ENCODE measurements at places on chromosomes 5 and 9.

DNA sequence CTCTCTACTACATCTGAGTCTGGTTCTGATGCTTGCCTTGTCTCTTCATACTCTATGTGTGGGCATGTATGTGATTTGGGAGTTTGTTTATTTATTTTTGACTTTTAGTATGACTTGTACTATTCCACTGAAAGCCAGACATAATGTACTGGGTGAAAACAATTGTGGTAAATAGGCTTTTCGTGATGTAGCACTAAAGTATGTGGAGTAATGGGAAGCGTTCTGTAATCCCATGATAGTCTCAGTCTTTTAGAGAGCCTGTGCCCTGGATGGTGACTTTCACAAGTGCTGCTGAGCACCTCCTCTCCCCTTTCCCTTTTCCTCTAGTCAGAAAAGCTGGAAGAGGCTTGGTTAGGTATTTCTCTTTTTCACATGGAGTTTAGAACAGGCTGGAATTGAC is 85.8 kb upstream of the S1PR3 start:
- DNase-seq, result no peak

DNA sequence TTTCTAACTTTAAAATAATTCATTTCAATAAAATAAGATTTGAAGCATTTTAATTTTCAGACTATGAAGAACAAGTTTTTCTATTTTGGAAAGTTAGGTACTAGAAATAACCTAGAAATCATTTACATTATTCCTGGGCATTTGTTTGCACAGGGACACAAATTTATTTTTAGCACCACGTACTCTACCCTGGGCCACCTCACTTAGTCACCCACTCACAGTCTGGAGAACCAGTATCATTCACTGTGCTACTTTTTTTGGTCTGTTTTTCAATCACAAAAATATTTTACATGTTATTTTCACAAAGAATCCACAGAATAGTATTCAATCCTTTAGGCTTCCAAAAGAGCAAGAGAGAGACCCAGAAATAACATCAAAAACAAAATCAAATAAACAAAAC is 128.6 kb upstream of the ACOT12 start:
- DNase-seq, result no peak

DNA sequence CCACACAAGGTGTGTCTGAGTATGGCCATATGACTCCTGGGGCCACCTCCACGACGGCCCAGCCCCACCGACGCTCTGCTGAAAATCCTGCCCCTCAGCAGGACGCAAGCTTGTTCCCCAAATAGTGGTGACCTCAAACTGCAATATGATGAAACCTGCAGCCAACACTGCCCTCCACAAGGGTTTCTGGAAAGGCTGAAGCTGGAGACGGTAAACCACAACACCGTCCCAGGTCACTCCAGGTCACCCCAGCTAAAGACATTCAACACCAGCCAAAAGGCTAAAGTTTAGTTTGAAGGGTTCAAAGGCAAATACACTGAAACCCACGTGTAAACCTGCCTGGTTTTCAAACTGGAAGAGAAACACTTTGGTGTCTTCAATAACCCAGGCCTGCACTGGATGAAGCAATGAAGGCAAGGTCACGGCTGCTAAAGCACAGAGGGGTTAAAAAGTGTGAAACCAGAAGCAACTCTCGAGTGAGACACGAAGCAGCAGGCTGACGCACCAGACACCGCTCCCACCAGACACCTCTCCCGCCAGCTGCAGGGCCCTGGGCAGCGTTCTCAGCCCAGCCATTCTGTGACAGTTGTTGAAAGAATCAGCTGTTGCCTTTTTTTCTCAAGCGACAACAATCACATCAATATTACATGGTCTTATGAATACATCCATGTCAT is 1.8 kb upstream of the LHX3 start:
- no peak for DNase-seq

- DNase-seq, result no peak
These were observed 25.9 kb upstream of the MEGF9 start for GRCh38 chr9:120740132-120740531.

- no peak for DNase-seq
These were observed 266.0 kb downstream of the EFNA5 start for GRCh38 chr5:107404595-107405374.

DNA sequence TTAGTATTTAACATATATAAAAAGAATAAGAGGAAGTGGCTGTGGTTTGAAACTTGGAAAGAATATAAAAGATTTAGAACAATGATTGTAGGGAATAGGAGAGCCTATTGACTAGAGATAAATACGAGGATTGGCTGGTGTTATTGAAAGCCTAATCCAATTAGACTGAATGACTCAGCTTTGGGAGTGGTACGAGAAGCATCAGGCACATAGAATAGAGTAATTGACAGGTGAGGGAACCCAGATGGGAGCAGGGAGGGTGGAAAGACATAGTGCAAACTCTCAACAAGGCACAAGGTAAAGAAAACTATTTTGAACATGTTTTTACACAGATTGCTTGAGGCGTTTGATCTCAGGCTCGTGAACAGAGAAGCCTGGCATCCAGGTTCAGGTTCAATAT is 338.9 kb upstream of the KLF9 start:
- no peak for DNase-seq

DNA sequence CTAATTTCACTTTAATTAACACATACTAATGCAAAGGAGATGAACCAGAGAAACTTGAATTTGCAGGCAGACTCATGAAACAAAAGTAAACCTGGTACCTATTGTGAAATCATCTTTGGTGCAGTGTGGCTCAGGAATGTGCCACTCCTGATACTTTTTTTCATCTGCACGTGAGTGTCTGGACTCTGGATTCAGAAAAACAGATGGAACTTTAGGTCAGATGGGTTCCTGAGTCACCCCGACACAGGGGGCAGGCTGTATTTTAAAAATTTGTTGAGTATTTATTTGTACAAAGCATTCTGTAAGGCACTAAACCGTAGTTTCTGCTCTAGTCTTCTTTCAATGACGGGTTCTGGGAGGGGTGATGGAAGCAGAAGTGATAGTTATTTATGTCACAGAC is 52.2 kb upstream of the TUT7 start:
- DNase-seq, result no peak

GRCh38 chr5:142474431-142475094 is 149.7 kb upstream of the SPRY4 start:
- no peak for DNase-seq

DNA sequence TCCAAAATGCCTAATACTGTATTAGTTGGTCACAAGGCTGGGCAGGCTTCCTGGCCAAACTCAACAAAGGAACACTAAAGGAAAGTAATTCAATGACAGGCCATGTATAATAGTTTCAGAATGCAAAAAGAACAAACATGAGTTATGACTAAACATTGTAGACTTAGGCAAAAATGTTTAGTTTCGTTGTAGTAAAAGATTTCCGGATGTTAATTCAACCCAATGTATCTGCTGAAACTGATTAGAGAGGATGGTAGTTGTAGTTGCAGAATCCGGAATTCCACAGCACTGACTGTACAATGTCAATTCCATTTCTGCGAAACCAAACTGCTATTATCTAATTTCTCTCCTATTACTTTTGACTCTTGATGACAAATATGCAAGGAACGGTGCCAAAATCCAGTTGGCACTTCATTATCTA is 117.9 kb upstream of the FST start:
- no peak for DNase-seq

DNA sequence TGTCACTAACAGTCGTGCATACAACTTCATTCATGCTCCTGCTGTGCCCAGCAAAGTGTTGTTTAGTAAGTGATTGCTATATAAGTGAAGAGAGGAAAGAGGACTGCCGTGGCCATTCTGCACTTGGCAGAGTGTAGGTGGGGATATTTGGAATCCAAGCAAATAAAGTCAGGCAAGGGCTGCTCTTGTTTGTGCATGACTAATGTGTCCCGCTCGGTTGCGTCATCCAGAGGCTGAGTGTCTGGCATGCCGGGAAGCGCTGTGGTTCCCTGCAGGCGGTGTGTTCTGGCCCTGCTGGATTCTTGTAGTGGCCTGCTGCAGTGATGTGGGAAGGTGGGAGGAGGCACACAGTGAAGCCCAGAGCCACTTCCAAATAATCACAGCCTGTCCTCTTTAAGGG is 136.9 kb upstream of the ANKH start:
- DNase-seq, result no peak

DNA sequence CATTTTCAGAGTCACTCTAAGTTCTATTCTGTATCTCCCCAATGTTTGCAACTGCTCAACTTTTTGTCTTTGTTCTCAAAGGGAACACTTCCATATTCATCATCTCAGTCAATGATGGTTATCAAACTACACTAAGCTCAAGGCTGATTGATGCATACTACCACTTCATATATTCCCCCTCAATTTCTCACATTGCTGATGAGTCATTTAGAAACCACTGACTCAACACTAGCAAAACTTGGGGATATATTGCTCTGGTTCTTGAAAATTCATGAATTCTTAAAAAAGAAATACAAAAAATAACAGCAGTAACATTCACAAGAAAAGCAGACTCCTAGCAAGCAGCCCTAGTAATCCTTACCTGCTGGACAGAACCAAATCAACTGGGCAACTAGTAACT is 52.2 kb downstream of the ABHD17B start:
- no peak for DNase-seq

DNA sequence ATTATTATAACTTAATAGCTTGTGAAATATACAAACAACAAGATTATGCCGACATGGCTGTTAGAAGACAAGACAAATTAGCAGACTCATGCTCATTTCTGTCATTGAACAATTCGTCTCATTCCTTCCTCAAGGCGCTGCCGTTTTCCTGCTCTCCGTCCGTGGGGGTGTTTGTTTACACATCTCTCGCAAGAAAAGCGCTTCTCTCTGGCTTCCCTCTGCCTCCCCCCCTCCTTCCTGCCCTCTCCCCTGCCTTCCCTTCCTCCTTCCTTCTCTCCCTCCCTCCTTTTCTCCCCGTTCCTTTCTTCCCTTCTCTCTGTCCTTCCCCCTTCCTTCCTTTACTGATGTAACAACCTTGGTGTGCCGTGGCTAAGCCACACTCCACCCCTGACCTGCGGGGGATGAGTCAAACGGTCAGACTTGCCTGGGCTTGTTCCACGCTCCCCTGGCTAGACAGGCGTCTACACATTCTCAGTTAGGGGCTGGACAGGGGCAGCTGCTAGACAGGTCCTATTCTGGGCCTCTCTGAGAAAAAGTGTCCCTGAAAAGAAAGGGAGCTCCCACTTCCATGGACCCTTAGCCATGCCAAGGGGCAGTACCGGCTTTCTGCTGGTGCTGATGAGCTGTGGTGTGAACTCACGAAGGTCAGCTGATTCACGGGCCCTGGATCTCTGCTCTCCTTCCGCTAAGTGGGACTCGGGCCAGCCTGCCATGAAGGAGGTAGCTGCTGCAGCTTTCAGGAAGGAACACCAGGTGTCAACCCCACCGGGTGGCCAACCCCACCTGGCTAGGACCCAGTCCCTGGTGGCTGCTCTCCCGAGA is 32.0 kb upstream of the SPTLC1 start:
- no peak for DNase-seq

DNA sequence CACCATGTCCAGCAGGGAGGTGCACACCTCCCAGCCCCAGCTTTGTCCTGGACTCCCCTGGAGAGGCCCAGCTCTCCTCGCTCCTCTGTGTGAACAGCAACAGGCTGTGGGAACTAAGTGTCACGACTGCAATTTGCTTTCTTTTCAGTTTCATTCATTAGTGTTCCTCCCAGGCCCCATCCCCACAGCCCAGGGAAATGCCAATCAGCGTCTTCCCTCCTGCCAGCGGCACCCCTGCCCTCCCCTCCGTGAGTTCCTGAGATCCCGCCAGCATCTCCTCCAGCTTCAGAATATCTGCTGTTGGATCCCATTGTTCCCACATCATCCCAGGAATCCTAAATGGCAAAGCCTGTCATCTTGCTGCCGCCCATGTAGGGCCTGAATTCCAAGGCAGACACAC is 13.1 kb upstream of the RPL26L1 start:
- no peak for DNase-seq

GRCh38 chr5:176381423-176381822 is 7.0 kb downstream of the NOP16 start:
- no peak for DNase-seq

DNA sequence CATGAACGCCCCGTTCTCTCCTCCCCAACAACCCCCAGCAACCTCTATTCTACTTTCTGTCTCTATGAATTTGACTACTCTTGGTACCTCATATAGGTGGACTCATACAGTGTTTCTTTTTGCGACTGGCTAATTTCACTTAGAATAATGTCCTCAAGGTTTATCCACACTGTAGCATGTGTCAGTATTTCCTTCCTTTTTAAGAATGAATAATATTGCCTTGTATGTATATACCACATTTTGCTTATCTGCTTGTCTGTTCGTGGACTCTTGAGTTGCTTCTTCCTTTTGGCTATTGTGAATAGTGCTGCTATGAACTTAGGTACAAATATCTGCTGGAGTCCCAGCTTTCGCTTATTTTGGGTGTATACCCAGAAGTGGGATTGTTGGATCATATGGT is 42.7 kb downstream of the IQGAP2 start:
- DNase-seq, result no peak

- DNase-seq, result no peak
These were observed 1.4 kb downstream of the ZFR start for GRCh38 chr5:32443145-32443540.

GRCh38 chr5:143116814-143117213 is 286.7 kb downstream of the NR3C1 start:
- DNase-seq, result no peak

DNA sequence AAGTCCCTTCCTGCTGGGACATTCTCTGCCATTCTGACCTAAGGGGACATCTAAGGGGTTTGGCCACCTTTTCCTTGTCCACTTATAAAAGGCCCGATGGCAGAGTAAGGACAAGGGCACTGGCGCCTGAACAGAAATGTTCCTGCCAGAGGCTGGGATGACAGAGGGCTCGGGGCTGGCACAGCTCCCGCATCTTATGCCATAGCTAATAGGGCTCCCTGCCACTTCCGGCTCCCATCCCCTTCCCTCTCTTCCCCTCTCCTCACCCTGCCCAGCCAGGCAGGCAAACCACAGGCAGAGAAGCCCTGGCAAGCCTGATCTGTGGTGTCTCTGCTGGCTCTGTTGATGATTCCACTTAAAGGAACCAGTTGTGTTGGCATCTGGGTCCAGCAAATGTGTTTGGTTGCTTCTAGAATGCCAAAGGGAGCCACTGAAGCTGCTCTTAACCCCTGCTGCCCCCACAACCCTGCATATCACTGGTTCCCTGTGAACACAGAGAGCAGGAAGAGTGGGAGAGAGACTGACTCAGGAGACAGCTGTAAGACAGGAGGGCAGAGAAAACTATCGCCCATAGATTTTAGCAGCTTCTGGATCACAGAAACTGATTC is 18.4 kb upstream of the ADRA1B start:
- DNase-seq, result no peak

- no peak for DNase-seq
These were observed 103.2 kb downstream of the PDE4D start for GRCh38 chr5:59790376-59790775.

DNA sequence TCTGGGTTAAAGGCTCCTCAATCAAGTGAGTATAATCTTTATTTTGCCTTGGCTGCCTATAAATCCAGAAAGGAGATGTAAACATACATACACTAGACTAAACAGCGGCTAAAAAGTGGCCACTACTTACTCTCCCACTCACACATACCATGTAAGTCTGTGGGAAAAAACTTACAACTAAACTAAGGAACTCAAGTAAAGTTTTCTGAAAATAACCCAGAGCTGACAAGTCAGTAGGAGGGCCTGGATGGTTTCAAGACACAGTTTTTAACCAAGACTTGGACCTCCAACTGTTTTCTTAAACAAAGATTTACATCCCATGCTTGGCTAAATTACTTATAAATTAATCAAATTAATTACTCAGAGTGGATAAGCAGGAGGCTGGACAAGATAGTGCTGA is 64.5 kb downstream of the CEP120 start:
- no peak for DNase-seq

Data from stimulated activated CD8-positive, alpha-beta memory T cell treated with anti-CD3 and anti-CD28 coated beads, Interleukin-12 subunit alpha, Interleukin-12 subunit beta, amount 100 ng/mL, for 1 hour (primary cell).